Panc1 (cell line): ENCODE measurements at places on chromosomes 1 and 21. TPM values are rescaled to one million over a fixed set of nuclear protein-coding genes. Genes with fewer than 3 reads are reported as not detected.

- DNase-seq: no peak
- H3K36me3 ChIP-seq: no peaks in the 10 kb centered on the region
- H3K27me3 ChIP-seq: no peaks in the 10 kb centered on the region
- H3K27ac ChIP-seq: no peak overlapping the region
- no peaks in the 10 kb centered on the region for H3K4me1 ChIP-seq
These were observed 35.1 kb downstream of the IL6R start for GRCh38 chr1:154440036-154440804.

Gene OR2T29
- not detected for total RNA-seq

DNA sequence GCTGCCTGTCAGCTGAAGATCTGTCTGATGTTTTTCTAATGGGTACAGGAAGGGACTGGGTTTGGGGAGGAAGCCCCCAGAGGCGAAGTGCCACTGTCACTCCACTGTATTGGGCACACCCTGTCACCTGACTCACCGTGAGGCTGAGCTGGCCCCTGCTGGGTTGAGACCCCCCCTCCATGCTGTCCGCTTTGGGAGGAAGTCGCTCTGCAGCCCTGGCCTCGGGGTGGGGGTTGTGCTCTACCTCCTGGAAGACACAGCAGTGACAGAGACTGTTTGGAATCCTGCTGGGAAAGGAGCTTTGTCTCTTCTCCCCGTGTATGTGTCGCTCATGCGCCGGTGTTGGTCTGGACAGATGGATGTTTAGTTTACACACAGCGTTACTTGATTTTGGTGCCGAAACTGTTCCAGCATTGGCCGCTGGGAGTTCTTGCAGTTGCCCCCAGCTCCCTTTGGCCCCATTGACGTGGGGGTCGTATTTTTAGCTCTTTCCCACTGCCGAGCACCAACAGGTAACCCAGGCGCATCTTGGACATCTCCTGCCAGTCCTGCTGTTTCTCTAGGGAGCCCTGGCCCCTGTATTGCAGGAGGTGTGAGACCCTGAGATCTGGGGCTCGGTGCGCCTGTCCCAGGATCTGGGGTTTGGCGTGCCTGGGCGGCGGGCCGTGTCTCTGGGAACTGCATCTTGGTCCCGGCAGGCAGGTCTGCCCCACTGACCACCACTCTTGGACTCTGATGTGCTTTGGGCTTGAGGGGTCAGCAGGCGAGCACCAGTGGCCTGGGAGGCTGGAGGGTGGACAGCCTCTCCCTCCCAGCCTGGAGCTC is 30.3 kb downstream of the SLX9 start:
- no peaks in the 10 kb centered on the region for H3K27me3 ChIP-seq
- no peak for DNase-seq
- H3K36me3 ChIP-seq: no peaks in the 10 kb centered on the region

Gene PCP4
- not detected for total RNA-seq

DNA sequence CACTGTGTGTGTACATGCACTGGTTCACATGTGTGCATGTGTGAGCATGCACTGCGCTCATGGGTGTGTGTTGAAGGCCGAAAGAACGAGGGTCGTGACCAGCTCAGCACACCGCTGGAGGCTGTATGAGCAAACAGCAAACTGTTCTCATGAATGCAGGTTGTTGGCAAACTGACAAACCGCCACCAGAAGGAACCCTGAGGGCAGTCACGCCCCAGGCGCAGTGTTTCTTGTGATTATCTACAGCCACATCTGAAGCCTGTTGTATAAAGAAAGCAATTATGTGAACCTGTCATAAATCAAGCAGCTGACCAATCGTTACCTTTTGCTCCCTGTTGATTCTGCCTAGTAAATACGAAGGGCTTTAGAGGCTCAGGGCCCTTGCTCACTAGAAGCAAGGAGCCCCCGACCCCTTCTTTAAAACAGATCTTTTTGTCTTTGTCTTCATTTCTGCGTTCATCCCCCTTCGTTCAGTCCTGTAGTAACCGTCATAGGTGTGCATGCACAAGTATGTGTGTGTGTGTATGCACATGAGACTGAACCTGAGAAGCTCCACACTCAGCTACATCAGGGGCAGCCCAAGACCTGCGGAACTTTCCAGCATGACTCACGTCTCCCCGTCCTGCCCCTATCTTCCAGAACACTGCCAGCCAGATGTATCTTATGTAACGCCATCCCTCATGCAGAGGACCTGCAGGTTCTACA is 16.8 kb upstream of the RIPK4 start:
- H3K4me1 ChIP-seq: peaks cover 80% of the 10 kb centered on the region
- DNase-seq: no peak
- peak overlapping the region; percentile 99 for H3K27ac ChIP-seq
- H3K36me3 ChIP-seq: no peaks in the 10 kb centered on the region
- no peak overlapping the region for H3K4me3 ChIP-seq

DNA sequence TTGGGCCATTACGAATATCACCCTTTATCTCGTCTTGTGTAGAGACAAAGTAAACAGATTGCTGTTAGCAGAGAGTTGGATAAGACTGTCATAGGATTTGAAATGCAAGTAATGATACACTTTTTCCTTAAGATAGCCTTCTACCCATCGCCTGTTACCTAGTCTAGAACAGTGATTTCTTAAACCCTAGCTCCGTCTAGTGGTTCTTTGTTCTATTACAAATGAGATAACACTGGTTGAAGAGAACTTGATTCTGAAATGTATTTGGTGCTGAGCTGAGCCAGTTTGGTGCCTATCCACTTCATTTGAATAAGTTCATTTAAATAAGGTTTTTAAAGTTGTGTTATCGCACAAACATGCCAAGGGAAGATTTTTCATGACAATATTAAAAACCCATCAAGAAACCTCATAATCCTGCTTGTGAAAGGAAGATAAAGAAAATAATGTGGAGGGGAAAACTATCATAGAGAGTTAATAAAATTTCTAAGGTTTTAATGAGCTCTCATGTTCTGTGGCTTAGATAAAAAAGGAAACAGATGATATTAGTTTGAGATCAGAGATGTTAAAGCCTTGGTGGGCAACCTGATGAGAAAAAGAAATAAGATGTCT is 1.5 kb upstream of the KCNH1 start:
- H3K4me3 ChIP-seq: no peak overlapping the region
- no peak overlapping the region for H3K27ac ChIP-seq
- no peaks in the 10 kb centered on the region for H3K36me3 ChIP-seq
- H3K27me3 ChIP-seq: peaks cover 27% of the 10 kb centered on the region

DNA sequence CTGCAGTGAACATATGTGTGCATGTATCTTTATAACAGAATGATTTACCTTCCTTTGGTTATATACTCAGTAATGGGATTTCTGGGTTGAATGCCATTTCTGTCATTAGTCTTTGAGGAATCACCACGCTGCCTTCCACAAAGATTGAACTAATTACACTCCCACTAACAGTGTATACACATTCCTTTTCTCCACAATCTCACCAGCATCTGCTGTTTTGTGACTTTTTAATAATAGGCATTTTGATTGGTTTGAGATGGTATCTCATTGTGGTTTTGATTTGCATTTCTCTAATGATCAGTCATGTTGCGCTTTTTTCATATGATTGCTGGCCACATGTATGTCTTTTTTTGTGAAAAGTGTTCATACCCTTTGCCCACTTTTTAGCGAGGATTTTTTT is 680.5 kb downstream of the PTPRC start:
- H3K27ac ChIP-seq: no peak overlapping the region
- no peak for DNase-seq
- no peaks in the 10 kb centered on the region for H3K4me1 ChIP-seq
- H3K4me3 ChIP-seq: no peak overlapping the region

GRCh38 chr1:38098101-38098847 is 51.7 kb upstream of the POU3F1 start:
- no peaks in the 10 kb centered on the region for H3K36me3 ChIP-seq
- no peaks in the 10 kb centered on the region for H3K4me1 ChIP-seq
- no peak for DNase-seq
- no peaks in the 10 kb centered on the region for H3K27me3 ChIP-seq
- H3K27ac ChIP-seq: no peak overlapping the region

DNA sequence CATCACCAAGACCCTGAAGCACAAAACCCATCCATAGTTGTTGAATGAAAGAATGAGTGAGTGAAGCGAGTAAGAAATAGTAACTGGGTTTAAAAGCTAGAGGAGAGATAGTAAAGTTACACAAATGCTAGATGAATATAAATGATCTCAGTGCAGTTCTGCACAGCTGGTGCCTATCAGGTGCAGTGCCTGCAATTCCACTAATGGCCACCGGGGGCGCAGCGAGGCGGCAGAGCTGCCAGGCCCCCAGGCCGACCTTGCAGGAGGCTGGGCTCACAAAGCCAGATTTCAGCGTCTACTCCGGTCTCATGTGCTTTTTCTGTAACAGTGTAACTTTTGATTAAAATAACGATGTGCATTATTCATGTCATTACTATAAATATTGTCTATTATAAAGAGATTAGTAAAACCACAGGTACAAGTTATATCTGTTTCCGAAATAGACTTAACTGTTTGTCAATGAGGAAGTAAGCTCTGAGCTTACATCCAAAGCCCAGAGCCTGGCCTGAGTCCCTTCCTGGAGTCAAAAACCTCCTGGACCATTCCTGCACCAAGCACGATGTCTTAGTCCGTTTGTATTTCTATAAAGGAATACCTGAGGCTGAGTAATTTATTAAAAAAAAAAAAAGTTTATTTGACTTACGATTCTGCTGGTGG is 477.6 kb downstream of the NPHP4 start:
- H3K4me3 ChIP-seq: no peak overlapping the region
- DNase-seq: peak; percentile 46
- no peaks in the 10 kb centered on the region for H3K4me1 ChIP-seq
- peaks cover 8% of the 10 kb centered on the region for H3K27me3 ChIP-seq
- H3K36me3 ChIP-seq: no peaks in the 10 kb centered on the region
- no peak overlapping the region for H3K27ac ChIP-seq

DNA sequence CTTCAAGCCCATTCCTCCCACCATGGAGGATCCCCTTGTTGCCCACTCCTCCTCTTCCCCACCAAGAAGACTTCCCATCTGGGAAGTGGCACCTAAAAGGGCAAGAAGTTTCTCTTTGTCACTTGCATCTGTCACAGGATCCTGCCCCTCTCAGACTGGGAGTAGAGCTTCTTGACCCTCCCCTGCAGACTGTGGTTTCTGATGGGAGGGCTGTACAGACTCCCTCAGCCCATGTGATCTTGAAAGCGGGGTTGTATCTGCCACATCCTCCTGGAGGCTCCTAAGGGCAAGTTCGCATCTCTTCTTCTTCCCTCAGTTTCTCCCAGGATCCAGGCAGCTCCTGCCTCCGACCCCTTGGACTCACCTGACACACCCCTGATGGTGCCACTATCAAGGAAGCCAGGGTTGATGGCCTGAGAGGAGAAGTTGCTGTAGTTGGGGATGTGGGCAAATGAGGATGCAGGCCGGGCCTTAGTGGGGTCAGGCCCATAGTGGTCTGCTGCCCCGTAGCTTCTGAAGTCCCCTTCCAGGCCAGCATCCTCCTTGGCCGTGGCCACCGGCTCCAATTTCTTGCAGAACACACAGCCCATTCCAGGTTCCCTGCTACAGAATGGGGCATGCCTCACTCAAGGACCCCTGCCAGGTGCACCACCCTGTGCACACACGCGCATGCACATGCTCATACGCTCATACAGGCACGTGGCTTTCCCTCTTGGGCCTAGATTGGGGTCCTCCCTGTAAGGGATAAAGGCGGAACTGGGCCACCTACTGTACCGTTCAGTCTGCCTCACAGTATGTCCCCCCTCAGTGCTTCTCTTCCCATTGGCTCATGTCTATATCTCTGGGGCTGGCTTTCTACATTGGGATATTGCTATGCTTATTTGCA is 11.4 kb downstream of the FGR start:
- H3K27me3 ChIP-seq: no peaks in the 10 kb centered on the region
- DNase-seq: no peak
- no peaks in the 10 kb centered on the region for H3K36me3 ChIP-seq

Gene CELA3A
- total RNA-seq: 5.9 TPM

DNA sequence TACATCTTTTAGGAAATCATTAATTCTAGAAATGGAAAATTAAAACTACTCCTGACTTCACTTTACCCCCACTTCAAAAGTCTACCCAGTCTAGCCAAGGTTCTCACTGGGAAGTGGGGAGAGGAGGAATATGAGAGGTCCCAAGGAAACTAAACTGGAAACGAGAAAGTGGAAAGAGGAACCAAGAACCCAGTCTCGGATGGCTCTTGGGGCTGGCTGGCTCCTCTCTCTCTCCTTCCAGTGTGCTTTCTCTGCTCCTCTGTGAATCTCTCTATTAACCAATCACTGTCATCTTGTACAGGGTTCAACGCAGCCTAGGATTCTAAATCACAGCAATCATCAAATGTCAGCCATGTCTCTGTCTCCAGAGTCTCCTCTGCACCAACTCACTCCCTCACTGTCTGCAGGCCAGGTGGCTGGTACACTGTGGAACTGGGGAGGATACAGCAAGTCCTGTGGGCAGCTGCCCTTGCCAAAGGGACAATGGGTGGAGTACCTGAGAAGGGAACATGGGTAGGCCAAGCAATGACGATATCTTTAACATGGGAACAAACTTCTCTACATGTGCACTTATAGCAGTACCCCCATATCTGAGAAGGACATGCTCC is 33.7 kb downstream of the GNB1 start:
- no peaks in the 10 kb centered on the region for H3K36me3 ChIP-seq
- H3K27me3 ChIP-seq: no peaks in the 10 kb centered on the region
- H3K27ac ChIP-seq: no peak overlapping the region
- DNase-seq: no peak
- no peak overlapping the region for H3K4me3 ChIP-seq
- peaks cover 44% of the 10 kb centered on the region for H3K4me1 ChIP-seq

GRCh38 chr1:18444563-18444962 is 36.2 kb upstream of the KLHDC7A start:
- DNase-seq: no peak
- H3K4me1 ChIP-seq: no peaks in the 10 kb centered on the region
- H3K4me3 ChIP-seq: no peak overlapping the region
- peaks cover 7% of the 10 kb centered on the region; the same call in 1 of the 2 replicates for H3K27me3 ChIP-seq

GRCh38 chr1:230827801-230828200 is 40.5 kb downstream of the C1orf198 start:
- H3K36me3 ChIP-seq: no peaks in the 10 kb centered on the region
- H3K4me3 ChIP-seq: no peak overlapping the region
- no peaks in the 10 kb centered on the region for H3K27me3 ChIP-seq
- peaks cover 21% of the 10 kb centered on the region for H3K4me1 ChIP-seq
- no peak overlapping the region for H3K27ac ChIP-seq

DNA sequence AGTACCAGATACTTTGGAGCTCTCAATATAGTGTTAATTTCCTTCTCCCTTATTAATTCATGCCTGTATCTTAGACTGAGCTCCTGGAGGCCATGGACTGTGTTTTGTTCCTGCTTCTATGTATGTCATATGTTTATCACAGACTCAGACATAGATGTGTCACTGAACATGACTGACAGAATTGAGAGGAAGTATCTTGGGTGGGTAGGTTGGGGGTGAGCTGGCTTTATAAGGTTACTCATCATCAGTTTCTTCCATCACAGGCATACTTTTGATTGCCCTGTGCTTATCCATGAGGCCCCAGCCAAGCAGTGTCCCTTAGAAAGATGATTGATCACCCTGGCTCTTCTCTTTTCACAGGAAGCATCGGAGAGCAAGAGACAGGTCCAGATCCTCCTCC is 5.6 kb upstream of the SH3D21 start:
- H3K36me3 ChIP-seq: peaks cover 30% of the 10 kb centered on the region
- H3K4me1 ChIP-seq: peaks cover 13% of the 10 kb centered on the region
- no peaks in the 10 kb centered on the region for H3K27me3 ChIP-seq
- no peak for DNase-seq
- no peak overlapping the region for H3K27ac ChIP-seq

Gene ADORA3
- not detected for total RNA-seq

Gene GDAP2
- total RNA-seq: 14.5 TPM

- H3K27ac ChIP-seq: peak overlapping the region; percentile 85
- H3K4me3 ChIP-seq: no peak overlapping the region
- peaks cover 41% of the 10 kb centered on the region for H3K4me1 ChIP-seq
These were observed 14.0 kb upstream of the CTPS1 start for GRCh38 chr1:40965531-40965930.
